Kidney glomerular epithelial cell (primary cell): ENCODE measurements at places on chromosomes 1 and 21.
A peak's percentile ranks its signal among the peaks of the same experiment; 100 is the strongest.

- DNase-seq, result no peak
Observed at GRCh38 chr1:55820501-55820900, 605.3 kb upstream of the USP24 start.

GRCh38 chr21:44723177-44724131 is 12.1 kb upstream of the TSPEAR start:
- no peak for DNase-seq

DNA sequence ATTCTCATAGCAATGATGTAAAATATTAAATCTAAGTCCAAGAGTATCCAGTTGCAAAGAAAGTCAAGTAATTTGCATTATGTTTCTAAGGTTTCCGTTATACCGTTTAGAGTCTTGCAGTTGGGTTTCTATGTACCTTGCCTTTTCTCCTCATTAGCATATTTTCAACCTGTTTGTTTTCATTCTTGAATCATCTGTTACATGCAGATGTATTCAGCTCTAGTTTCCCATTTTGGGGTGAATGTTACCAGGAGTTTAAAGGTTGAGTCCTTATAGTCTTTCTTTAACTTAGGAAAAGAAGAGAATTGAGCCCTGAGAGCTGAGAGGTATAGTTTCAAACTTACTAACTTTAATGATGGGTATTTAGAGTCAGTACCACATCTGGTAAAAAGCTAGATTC is 139.9 kb downstream of the NFIA start:
- no peak for DNase-seq

DNA sequence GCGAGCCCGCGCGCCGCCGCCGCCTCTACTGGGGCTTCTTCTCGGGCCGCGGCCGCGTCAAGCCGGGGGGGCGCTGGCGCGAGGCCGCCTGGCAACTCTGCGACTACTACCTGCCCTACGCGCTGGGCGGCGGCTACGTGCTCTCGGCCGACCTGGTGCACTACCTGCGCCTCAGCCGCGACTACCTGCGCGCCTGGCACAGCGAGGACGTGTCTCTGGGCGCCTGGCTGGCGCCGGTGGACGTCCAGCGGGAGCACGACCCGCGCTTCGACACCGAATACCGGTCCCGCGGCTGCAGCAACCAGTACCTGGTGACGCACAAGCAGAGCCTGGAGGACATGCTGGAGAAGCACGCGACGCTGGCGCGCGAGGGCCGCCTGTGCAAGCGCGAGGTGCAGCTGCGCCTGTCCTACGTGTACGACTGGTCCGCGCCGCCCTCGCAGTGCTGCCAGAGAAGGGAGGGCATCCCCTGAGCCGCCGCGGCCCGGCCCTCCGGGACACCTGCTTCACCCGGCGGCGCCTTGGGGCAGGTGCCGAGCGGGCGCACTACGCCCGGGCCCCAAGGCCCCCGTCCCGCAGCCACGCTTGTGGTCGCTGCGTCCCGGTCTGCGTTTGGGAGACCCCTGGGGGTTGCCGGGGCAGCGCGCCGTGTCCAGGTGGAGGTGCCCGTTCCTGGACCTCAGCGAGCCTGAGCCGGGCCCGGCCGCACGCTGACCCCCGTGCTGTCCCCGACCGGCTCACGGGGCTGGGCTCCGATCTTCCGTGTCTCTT is 944 bp downstream of the B3GALT6 start:
- DNase-seq, result no peak

GRCh38 chr1:44406737-44407429 is 1.8 kb downstream of the RNF220 start:
- DNase-seq, result no peak

DNA sequence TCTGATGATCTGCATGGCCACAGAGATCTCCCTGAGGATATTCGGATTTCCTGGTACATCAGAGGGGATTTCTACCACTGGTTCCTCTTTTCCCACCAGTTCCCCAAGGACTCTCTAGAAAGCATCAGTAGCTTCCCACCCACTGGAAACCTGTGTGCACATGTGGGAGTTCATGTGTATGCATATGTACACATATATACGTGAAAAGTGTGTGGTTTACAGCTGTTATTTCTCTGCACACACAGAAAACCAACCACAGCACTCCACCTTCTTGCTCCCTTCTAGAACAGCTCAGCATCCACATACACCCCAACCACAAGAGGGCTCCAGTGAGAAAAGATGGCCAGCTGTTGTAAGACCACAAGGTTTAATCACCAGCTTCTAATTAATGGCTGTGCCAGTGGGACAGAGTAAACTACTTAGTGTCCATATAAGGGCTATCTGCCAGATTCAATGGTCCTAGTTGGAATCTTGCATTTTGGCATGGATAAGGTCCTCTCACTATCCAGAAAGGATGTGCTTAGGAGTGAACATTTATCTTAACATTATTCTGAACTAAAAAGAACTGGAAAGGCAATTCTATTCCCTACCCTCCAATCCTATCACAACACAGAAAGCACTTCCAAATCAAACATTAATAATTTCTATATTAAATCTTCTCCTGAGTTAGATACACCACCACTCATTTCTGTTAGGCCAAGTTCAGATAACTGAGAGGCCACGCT is 24.1 kb downstream of the GPR3 start:
- DNase-seq, result peak; percentile 42

DNA sequence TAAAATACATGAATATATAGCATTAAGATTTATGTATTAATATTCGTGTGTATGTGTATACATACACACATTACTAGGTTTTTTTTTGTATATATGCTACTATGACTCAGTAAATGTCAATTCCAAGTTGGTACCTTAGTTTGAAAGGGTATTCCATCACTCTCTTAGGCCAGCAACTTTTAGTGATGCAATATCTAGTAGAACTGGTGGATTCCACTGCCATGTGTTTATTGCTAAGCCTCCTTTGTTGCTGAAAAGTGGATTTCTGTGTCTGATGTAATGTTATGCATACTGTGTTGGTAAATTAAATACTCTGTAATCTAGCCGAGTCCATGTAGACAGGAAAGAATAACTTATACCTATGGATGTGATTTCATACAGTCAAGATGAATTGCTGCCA is 16.9 kb upstream of the COL11A1 start:
- DNase-seq, result no peak

GRCh38 chr1:114756949-114757454 is 782 bp downstream of the CSDE1 start:
- no peak for DNase-seq

GRCh38 chr1:77990629-77991204 is 11.8 kb upstream of the FUBP1 start:
- no peak for DNase-seq

GRCh38 chr1:63908016-63908415 is 134.2 kb downstream of the ROR1 start:
- DNase-seq, result no peak

DNA sequence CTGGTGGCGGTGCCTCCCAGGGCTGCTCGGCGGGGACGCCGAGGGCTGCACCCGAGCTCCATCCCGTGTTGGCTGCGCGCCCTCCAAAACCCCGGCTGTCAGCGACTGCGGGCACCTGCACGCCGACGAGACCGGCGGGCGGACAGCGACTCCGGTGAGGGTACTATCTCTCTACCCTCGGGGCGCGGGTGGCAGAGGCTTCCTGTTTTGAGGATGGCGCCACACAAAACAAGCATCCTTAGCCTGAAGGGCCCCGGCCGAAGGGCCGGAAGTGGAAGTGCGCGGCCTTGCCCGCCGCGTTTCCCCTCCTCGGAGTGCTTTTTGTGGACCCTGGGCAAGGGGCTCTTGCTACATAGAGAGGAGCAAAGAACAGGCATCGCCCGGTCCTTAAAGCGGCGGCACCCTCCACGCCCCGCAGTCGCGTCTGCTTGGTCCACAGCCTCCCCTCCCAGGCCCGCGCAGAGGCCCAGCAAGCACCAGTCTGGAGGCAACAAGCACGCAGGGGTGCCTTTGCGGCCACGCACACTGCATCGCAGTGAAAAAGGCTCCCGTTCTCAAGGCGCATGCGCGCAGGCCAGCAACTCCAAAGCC is 561 bp upstream of the COQ8A start:
- peak; percentile 78 for DNase-seq

- DNase-seq, result no peak
Observed at GRCh38 chr1:243620096-243620495, 229.9 kb downstream of the AKT3 start.

- DNase-seq, result no peak
Observed at GRCh38 chr1:182643699-182644098, 39.5 kb upstream of the RGS16 start.

- DNase-seq, result peak; percentile 66
Observed at GRCh38 chr1:230310381-230311163, 115.6 kb downstream of the PGBD5 start.

DNA sequence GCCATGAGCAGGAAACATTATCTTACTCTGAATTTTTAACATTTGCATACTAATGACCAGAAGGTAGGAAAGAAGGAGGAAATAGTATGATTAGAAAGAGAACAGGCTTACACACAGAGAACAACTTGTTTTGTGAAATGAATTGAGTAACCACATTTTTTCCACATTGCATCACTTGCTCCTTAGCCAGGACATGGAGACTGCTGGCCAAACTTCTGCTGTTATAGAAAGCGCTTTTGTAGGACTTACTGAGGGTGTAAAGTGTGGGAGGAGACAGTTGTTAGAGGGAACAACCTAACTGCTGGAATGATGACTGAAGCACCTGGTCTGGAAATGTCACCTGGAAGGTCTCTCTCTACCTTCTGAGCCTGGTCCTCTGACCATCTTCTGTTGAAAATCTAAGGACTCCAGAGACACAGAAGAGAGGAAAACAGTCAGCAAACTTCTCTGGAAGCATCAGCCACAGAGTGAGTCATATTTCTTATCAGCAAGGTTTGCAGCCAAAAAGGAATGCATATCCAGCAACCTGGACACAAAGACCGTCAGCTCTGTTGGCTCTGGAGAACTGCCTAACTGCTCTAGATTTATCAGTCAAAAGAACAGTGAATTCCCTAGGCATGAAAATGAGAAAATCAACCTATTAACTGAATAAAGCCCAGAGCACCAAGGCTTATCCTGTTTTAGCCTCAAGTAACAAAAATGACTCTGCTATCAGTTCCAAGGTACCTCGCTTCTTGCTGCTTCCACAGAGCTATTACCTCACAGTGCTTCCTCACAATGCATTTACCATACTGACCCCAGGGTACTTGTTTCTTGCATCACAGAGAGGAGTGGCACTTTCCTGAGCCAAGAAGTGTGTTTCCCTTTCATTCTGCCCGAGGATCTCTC is 88.0 kb upstream of the SLFNL1 start:
- peak; percentile 88 for DNase-seq

- DNase-seq, result no peak
Observed at GRCh38 chr1:243851765-243852164, 1.7 kb upstream of the AKT3 start.
